ENCODE measurements at places on chromosomes 1 and 21. TPM values are rescaled to one million over a fixed set of nuclear protein-coding genes. Genes with fewer than 3 reads are reported as not detected.
A peak's percentile ranks its signal among the peaks of the same experiment; 100 is the strongest.

The GPR52 gene
- total RNA-seq, result 3.0 TPM

The ILDR2 gene
- total RNA-seq, result 10.3 TPM

GRCh38 chr1:231828182-231828920 lies 201.8 kb downstream of the DISC1 start:
- no peak for DNase-seq

- no peak for DNase-seq
Observed at GRCh38 chr1:190183588-190183987, 294.1 kb downstream of the BRINP3 start.

The ETV3L gene
- not detected for total RNA-seq

The ARHGEF11 gene
- total RNA-seq, result 3.1 TPM

The UBE2U gene
- not detected for total RNA-seq

The LCE6A gene
- not detected for total RNA-seq

- DNase-seq, result no peak
Observed at GRCh38 chr1:43238991-43239469, 30.8 kb upstream of the TMEM125 start.

DNA sequence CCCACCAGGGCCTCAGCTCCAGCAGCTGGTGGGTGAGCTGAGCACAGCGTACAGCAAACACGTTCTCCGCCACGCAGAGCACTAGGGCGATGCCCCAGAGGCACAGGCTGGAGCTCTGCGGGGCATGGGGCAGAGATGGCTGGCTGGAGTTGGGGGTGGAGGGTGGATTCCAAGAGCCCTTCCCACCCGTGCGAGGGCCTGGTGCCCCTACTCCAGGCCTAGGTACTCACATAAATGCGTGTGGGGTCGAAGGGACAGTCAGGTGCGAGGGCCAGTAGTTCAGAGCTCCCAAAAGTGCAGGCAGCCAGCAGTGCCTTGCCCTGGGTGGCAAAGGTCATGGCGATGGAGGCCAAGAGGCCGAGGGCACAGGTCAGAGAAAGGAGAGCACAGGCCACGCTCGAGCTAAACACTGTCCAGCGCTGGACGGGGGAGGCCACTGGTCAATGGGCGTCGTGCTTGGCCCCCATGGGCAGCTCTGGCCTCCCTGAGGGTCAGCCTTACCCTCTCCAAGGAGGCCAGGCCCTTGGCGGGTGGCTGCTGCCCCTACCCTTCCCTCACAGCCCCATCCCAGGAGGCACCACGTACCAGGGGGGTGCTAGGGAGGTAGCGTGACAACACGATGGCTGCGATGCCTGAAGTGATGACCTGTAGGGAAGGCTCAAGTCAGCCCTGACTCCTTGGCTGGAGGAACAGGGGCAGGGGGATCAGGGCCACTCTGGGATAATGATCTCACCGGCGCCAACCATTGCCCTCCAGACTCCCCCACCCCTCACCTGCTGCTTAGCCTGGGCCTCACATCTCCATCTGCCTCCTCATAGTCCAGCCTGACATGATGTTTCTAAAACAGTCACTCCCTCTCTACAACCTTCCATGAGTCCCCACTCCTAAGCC lies 5.6 kb downstream of the TMEM54 start:
- DNase-seq, result no peak

The FOXD3 gene
- not detected for total RNA-seq

DNA sequence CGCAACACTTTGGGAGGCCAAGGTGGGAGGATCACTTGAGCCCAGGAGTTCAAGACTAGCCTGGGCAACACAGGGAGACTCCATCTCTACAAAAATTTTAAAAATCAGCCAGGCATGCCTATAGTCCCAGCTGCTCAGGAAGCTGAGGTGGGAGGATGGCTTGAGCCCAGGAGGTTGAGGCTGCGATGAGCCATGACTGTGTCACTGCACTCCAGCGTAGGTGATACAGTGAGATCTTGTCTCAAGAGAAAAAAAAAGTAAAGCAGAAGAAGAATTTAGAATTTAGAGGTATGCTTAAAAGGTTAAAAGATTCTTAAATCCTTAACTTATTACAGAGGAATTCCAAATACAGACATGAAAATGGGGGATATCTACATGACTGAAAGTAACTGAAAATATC lies 79.5 kb downstream of the SMYD3 start:
- DNase-seq, result no peak

- no peak for DNase-seq
Observed at GRCh38 chr1:175471039-175471800, 272.2 kb downstream of the TNR start.

The TMCC2 gene
- 20.9 TPM for total RNA-seq

The RGS2 gene
- total RNA-seq, result 5.2 TPM

GRCh38 chr1:27650539-27651175 lies 15.7 kb upstream of the FGR start:
- DNase-seq, result peak; percentile 63

The CYYR1 gene
- total RNA-seq, result not detected

DNA sequence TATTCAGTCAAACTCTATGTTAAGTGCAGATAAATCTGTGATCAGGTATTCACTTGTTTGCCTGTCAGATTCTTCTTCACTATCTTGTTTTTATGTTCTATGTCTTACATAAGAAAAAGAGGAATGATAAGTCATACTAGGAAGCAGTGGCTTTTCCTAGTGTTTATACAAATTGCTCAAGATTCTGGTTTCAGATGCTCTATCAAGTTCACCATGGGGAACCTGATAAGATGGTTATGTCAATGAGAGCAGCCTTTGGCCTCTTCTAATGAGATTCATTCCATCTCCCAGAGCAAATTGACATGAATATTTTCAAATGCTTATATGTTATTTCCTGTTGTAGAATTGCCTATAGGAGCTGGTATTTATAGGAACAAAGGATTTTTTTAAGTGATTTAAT lies 218.8 kb upstream of the TMPRSS15 start:
- no peak for DNase-seq

The ANGPTL3 gene
- total RNA-seq, result not detected

The OSCP1 gene
- 0.92 TPM for total RNA-seq

The RBM11 gene
- total RNA-seq, result 1.4 TPM

- DNase-seq, result peak; percentile 92
Observed at GRCh38 chr21:17512253-17513213, at the start of gene CXADR. TSS of gene CXADR (plus strand) at chr21:17513043. CDS start at chr21:17513130, 87 bp downstream.

GRCh38 chr21:37000381-37000780 lies 6.1 kb upstream of the RIPPLY3 start:
- DNase-seq, result no peak

- DNase-seq, result no peak
Observed at GRCh38 chr1:65946376-65946775, 153.7 kb downstream of the PDE4B start.

DNA sequence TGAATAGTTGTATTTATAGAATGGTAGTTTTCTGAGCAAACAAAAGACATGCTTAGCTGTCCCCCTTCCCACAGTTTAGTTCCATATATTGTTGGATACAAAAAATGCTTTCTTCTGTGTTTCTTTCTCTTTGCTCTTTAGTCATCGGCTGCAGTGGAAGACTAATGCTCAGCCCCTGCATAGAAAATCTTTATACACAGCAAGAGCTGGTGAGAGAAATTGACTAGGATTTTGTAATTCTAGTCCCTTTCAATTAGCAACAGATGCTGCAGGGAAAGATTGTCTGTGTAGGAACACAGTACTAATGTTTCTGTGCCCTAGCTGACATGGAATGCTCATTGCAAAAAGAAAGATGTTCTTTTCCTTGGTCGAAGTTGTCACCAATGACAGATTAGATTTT lies 200.9 kb downstream of the RPS6KC1 start:
- no peak for DNase-seq

DNA sequence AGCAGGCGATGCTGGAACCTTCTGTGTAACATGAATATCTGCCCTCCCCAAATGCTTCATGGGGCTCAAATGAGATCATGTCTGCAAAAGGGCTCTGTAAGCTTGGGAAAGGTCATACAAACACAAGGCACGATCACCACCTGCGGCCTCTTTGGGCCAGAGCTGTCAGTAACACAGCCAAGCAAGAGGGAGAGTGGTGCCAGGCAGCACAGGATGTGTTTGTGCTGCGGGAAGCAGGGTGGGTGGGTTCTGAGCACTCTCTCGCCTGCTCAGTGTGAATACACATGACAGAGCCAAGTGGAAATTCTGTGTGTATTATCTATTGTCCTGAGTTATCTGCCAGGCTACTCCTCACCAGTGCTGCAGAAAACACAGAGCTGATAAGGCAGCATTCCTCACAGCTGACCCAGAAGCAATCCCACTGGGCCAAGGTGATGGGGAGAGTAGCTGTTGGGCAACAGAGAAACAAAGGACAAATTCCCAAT lies 101.2 kb downstream of the LAMC2 start:
- DNase-seq, result no peak

DNA sequence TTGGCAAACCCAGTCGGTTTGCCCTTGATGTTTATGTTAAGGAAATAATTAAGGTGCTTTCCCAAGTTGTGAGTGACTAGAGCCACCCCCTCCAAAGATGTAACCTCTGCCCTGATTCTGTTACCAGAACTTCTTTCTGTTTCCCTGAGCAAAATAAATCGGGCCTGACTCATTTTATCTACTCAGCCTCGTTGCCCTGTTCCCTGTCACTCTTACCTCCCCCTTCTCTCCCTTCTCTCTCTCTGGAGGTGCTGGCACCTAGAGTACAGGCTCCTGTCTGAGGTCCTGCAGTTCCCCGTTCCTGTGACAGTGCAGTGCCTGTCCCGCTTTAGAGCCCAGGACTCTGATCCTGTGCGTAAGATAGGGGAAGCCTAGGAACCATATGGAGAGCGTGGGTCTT lies 35.4 kb downstream of the CXADR start:
- no peak for DNase-seq

DNA sequence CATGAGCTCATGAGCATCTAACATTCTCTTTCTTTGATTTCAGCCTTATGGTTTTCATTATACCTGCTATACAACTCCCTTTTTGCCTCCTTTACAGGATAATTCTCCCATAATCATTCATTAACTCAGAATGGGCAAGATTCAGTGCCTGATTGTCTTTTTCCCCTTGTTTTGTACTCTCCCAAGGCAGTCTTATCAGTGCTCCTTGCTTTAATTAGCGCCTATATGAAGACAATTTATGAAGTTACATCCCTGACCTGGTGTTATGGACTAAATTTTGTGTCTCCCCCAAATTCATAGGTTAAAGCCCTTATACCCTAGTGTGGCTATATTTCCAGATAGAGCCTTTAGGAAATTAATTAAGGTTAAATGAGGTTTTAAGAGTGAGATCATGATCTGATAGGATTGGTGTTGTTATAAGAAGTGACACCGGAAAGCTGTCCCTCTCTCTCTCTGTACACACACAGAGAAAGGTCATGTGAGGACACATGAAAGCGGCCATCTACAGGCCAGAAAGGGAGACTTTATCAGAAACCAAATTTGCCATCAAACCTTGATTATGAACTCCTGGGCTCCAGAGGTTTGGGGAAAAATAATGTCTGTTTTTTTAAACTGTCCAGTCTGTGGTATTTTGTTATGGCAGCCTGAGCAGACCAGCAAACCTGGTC lies 185.8 kb upstream of the CHODL start:
- DNase-seq, result no peak

DNA sequence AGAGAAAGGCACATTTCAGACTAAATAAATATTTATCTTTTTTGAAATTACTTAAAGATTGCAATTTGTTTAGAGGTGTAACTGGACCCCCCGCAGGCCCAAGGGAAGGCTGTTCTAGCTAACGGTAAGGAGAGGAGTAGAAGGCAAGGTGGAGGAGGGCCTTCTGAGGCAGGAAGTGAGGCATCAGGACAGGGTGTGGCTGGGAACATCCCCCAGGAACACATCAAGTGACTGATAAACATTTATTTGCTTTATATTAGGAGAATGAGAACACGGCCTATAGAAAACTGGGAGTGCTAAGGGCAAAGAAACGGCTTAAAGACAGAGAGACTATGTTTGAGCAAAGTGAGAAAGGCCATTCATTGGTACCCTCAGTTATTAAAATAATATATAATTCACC lies 23.2 kb downstream of the HIVEP3 start:
- no peak for DNase-seq

GRCh38 chr1:99133756-99134500 lies 129.3 kb upstream of the PLPPR5 start:
- no peak for DNase-seq

Measured in activated CD4-positive, alpha-beta T cell treated with anti-CD3 and anti-CD28 coated beads, Interleukin-2, amount 10 ng/mL, durations not matched to agents 24 days and 14 days (primary cell).